Activated CD4-positive, alpha-beta T cell treated with anti-CD3 and anti-CD28 coated beads, Interleukin-2, amount 50 U/mL, for 16 hours (primary cell): ENCODE measurements at places on chromosomes 11 and 22.
A peak's percentile ranks its signal among the peaks of the same experiment; 100 is the strongest.

GRCh38 chr11:88188251-88188931 is 13.1 kb upstream of the RAB38 start:
- no peak for DNase-seq

- DNase-seq = peak; percentile 29
These were observed 10.7 kb downstream of the FAM118A start for GRCh38 chr22:45320357-45320976.

- no peak for DNase-seq
These were observed 61.5 kb upstream of the NECTIN1 start for GRCh38 chr11:119790476-119790875.

GRCh38 chr11:123640677-123641494 is 13.5 kb downstream of the SCN3B start:
- peak; percentile 55 for DNase-seq

DNA sequence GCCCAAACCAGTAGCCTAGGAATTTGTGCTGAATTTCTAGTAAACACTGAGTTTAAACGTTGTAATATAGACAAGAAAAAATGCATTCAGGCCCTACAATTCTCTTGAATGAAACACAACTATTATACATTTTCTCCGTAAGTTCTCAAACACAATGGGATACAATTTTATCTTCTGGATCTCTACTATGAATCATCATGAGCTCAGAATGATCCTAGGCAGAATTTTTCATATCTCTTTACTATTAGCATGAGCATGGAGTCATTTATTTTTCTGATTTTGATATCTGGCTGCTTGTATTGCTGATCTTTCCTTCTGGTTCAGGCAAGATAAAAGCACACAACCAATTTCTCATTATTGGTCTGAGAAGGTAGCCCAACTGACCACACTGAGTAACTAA is 1123.4 kb upstream of the RAG2 start:
- no peak for DNase-seq

- peak; percentile 89 for DNase-seq
These were observed 10.8 kb upstream of the LDHA start for GRCh38 chr11:18383388-18384156.

- no peak for DNase-seq
These were observed 30.0 kb upstream of the FLI1 start for GRCh38 chr11:128663824-128664223.

- DNase-seq = no peak
These were observed 10.3 kb upstream of the OR56A1 start for GRCh38 chr11:6040874-6041273.

DNA sequence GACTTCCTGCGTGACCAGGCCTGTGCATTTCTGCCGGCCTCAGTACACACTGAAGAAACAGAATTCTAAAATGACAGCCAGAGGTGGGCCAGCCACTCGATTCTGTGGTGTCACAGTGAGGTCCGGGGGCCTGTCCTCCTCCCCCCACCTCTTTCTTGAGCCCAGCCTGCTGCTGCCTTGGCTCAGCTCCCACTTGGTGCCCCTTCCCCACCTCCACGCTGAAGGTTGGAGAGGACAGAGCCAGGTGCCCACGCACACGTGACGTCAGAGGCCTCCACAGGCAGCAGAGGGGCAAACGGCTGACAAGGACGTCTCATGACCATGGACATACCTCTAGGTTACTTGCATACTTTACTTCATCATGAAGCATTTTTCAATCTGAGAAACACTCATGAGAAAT is 78.0 kb upstream of the SHANK2 start:
- DNase-seq = no peak

- no peak for DNase-seq
These were observed 893 bp upstream of the SCN4B start for GRCh38 chr11:118153516-118153915.

- no peak for DNase-seq
These were observed 34.9 kb downstream of the DENND5A start for GRCh38 chr11:9230296-9230695.
